ENCODE measurements at places on chromosomes 12 and 14.

DNA sequence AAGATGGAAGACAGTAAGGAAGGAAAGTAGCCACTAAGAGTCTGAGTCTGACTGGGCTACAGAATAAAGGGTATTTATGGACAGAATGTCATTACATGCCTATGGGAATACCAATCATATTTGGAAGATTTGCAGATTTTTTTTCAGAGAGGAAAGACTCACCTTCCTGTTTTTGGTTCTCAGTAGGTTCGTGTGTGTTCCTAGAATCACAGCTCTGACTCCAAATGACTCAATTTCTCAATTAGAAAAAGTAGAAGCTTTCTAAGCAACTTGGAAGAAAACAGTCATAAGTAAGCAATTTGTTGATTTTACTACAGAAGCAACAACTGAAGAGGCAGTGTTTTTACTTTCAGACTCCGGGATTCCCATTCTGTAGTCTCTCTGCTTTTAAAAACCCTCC is 15.4 kb upstream of the PAPLN start:
- no peak for DNase-seq

DNA sequence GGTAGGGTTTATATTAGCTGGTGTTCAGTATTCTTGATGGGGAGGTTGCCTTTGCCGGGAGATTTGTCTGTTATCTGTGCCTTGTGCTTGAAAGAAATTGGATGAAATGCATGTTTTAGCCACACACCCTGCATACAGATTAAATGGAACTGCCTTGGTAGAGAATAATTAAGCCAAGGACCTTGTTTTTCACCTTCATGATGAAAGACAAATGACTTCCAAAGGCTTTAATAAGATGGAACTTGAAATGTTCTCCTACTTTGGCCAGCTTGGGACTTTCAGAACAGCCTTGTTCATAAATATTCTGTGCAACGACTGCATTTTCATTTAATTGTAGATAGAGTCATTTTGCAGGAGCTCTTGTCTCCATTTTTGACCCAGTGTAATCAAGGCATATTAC is 21.2 kb downstream of the JDP2 start:
- no peak for DNase-seq

DNA sequence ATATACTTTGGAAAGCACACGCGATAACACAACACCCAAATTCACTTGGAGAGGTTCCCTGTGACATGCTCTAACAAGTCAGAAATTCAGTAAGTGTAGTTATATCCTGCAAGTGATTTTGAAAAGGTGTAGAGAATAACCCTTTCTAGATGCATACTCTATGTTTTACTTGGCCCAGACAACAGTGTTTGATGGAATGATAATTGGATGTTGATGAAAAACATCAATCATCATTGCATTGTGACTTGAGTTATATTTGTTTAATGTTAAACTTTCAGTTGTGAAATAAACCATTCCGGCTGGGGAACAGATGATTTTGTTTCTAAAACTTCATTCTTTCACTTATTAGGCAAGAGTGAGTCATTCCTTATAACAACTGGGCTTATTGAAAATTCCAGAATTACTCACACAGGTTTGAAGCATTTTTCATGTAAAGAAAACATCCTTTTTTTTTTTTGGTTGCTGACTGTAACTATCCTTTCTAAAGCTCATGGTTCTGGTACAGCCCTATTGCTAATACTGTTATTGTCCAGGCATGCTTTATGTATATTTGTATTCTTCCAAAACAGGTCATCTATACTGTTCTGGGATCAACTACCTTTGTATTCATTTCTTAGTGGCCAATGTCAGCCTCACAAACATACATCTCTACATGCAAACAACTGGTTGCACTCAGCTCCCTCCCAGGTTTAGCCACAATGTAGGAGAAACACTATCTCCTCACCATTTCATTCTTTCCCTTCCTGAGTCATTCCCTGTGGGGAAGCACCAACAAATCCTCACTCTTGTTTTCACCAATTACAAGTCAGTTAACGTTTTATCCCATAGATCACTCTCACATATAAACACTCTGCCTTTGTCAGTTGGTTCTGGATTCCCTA is 121.2 kb upstream of the LRIG3 start:
- DNase-seq, result no peak

- no peak for DNase-seq
Measured at GRCh38 chr14:74293606-74294005, 9.1 kb downstream of the ABCD4 start.

- no peak for DNase-seq
Measured at GRCh38 chr14:75428230-75429104, 645 bp downstream of the JDP2 start.

DNA sequence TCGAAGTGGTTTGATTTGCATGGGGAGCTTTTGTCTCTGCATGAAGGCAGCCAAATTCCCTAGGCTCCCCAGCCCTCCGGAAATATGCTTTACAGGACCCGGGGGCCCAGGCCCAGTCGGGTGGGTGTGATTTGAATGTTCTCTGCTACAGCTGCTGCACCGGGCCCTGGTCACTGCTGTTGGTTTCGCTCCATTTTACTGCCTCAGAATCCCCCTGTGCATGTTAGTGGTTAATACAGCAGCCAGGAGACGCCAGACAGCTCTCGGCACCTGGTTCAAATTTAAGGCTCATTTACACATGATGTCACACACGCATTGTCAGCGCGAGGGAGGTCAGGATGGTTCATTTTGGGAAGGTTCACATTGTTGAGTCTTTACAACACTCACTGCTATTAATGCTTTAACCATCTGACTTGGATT is 99.6 kb downstream of the SLC38A6 start:
- no peak for DNase-seq

- DNase-seq, result no peak
Measured at GRCh38 chr14:73780391-73780790, 66.2 kb upstream of the PNMA1 start.

- DNase-seq, result no peak
Measured at GRCh38 chr12:92216092-92216491, 70.4 kb upstream of the BTG1 start.

DNA sequence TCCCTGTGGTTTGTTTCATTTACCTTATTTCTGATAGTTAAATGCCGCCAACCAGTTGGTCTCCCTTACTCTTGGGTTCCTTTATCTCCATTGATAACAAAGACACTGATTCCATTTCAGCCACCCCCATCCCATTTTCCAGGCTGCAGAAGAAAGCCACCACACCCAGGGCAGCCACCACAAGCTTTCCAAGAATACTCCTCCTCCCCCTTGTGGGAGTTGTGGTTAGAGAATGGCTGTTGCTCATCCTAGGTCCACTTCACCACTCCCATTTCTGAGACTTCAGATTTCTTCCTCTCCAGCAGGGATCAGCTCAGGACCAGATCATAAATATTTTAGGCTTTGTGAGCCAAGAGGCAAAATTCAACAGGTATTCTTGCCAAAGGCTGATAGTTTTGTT is 73.9 kb downstream of the ANO4 start:
- no peak for DNase-seq

DNA sequence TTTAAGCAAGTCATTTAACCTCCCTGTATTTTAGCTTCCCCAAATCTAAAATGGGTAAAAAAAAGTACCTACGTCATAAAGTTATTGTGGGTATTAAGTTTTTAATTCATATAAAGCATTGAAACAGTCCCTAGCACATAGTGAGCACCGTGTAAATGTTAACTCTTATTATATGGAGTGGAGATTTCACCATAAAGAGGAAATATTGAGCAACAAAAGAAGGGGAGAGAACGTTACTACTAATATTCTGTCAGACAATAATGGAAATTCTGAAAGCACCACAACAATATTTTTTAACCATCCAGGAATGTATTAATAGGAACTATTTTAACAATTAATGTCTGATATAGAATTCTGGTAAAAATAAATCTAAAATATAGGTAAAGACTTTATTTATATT is 7.8 kb upstream of the CD163L1 start:
- DNase-seq, result no peak

DNA sequence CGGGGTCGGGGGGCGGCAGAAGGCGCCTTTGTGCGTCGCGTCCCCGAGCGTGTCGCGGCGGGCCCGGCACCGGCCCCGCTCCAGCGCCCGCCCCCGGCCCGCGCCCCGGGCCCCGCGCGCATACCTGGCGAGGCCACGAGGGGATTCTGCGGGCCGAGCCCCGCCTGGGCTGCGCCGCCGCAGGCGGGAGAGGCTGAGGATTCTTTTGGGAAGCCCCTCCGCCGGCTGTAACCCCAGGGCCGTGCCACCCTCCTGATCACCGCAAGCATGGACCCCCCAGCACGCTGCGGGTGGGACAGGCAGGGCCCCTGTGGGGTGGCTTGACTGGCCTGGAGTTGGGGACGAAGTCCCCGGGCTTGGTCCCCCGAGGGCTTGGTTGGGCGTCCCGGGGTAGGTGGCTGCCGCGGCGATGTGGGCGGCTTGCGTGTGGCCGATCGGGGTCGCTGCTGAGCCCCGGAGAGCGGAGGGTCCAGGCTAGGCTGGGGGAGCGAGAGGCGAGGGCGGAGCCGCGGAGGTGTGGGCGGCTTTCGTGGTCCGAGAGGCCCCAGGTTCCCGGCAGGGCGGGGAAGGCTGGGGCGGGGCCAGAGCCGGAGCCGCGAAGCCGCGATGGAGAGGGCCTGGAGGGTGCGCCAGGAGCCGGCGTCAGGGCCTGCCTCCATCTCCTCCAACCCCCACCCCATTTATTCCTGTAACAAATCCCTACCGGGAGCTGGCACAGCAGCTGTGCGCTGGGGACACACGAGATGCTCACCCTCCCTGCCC is 28.4 kb upstream of the GPR132 start:
- DNase-seq, result no peak

DNA sequence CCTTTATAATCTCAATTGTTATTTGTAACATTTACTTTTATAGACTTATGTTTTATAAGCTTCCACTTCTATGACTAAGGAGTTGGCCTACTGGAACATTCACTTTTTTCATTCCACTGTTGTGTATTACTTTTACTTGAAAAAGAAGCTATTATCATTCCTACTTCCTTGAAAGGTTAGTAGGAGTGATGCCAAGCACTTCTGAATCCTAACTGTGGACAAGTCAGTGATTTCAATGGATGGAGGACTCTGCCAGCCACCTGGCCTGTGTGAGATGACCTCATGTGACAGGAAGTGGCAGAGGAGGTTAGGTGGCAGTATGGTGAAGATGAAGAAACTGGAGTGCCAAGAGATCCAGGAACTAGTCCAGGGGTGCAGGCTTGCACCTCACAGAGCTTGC is 46.0 kb downstream of the TECPR2 start:
- no peak for DNase-seq

DNA sequence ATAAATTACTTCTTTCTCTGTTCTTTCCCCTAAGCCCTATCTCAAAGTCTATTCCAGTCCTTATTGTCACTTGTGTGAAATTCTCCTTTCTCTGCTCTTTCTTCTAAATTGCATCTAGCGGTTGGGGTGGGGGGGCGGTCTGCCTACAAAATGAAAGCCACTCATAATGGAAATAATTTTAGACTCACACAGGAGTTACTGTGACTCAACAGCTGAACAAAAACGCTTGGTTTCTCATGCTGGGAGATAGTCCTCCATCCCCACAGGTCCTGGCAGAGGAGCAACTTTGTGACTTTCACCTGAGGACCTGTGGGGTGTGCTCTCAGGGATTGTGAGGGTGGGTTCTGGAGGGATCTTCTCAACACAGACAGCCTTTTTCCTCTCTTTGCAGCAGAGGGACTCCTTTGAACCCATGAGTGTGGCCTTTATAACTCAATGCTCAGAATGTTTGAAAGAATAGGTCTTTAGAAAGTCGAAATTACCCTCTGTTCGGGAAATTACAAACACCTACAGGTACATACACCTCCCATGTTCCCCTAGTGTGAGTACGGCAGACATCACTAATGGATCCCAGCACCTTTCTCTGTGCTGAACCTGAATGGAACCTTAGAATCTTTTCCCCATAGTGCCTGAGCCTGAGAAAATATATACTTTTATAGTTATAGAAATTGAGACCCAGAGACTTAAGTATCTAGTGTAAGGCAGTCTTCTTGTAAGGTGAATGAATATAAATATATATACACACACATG is 109.7 kb downstream of the CHST11 start:
- no peak for DNase-seq
